ENCODE measurements at places on chromosomes 3 and 15. TPM values are rescaled to one million over a fixed set of nuclear protein-coding genes. Genes with fewer than 3 reads are reported as not detected.

Gene COLQ
- polyA plus RNA-seq, result 5.2 TPM

Gene SLC28A2
- 0.45 TPM for polyA plus RNA-seq

Gene ALDH1L1
- polyA plus RNA-seq, result 54.7 TPM

Gene IL17RD
- polyA plus RNA-seq, result 52.2 TPM

Gene CILP
- polyA plus RNA-seq, result 4.1 TPM

Gene PPARG
- 28.0 TPM for polyA plus RNA-seq

Gene ADAMTSL3
- polyA plus RNA-seq, result 4.0 TPM

Gene MEGF11
- polyA plus RNA-seq, result 2.4 TPM
